ENCODE measurements at places on chromosomes 4 and X. TPM values are rescaled to one million over a fixed set of nuclear protein-coding genes. Genes with fewer than 3 reads are reported as not detected.

DNA sequence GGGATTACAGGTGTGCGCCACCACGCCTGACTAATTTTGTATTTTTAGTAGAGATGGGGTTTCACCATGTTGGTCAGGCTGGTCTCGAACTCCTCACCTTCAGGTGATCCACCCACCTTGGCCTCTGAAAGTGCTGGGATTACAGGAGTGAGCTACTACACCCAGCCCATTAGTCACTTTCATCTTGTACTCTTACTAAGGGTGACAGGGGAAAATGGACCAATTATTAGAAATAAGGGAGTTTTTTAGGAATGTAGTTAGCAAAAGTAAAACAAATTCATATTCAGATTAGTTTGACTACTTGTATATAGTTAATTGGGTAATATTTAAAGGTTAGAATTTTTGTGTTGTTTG is 26.1 kb downstream of the SMARCA5 start:
- no peak for DNase-seq

The ATOH1 gene
- polyA plus RNA-seq: not detected

- no peak for DNase-seq
Observed at GRCh38 chrX:65976161-65976560, 63.7 kb downstream of the VSIG4 start.

GRCh38 chr4:118734491-118735205 is 49.5 kb downstream of the METTL14 start:
- no peak for DNase-seq

DNA sequence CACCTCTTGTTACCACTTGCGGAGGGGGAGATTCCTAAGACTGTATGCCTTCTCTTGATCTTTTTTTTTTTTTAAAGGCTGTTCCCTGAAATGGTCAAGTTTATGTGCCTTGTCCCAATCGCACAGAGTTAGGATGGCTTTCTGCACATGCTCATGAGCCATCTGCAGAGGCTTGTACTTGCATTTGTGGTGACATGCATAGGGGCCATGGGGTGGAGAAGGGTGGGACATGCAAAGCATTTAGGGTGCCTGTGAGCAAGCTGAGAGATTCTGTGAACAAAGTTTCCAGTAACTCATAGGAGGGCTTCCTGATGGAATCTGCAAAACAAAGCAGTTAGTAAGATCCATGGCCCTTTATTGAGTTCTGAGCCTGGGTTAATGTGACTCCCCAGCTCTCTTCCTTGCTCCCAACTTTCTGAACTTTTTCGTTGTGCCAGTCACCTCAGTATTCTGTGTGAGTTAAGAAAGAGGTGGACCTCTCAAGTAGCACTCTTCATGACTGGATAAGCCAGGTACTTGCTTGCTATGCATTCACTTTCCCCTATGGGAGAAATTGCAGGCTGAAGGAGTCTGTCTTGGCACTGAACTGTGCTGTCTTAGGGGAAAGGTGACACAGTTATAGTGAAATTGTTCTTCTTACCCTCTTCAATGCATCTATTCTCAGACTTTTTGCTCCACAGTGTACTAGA is 37.9 kb upstream of the DHX15 start:
- DNase-seq: no peak

Measured in left lung (tissue), 14 donors.